PC-9 (cell line): ENCODE measurements at places on chromosomes 3 and 15.

DNA sequence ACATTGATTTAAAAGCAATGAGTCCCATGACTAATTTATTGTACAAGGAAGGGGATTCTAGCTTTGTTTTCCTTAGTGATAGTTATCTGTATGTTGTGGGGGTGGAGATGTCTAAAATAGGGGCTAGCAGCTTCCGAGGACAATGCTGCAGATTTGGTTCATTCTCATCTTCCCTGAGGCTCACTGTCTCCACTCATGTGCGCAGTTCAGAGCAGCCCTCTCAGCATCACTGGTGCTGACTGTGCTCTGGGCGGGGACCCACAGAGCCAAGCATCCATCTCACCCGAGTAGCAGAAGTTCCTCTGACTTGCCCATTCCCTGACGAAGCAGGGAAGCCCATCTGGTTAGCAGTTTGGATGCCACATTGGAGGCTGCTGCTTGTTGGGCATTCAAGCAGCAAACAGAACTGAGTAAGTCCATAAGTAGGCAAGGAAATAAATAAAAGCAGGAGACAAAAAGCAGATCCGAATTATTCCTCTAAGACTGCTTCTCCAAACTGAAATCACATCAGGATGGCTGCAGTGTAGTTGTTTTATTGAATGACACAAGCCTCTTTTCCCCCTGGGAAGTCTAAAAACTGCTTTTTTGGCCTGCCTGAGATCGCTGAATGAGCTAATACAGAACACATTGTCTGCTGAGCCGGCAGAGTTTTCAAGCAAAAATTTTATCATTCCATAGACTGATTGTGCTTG lies 27.5 kb downstream of the RARB start:
- no peak for DNase-seq

DNA sequence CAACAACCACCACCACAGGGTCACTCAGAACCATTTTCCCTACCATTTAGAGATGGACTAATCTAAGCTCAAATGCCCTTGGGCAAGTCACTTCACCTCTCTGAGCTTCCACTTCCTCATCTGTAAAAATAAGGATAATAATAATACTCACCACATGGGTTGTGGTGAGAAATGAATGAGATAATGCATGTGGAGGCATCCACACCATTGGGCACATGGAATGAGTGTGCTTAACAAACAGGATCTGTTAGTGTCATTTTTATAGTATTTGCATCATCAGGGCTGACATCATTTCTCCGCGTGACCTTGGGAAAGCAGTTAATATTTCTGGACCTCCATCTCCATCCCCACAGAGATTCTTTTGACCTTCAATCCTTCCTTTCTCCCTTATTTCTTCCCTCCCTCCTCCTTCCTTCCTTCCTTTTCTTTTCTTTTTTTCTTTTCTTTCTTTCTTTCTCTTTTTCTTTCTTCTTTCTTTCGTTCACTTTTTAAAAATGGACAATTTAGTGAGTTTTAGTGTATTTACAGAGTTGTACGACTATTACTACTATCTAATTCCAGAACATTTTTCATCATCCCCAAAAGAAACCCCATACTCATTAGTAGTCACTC lies 7.7 kb upstream of the RFT1 start:
- DNase-seq: no peak

DNA sequence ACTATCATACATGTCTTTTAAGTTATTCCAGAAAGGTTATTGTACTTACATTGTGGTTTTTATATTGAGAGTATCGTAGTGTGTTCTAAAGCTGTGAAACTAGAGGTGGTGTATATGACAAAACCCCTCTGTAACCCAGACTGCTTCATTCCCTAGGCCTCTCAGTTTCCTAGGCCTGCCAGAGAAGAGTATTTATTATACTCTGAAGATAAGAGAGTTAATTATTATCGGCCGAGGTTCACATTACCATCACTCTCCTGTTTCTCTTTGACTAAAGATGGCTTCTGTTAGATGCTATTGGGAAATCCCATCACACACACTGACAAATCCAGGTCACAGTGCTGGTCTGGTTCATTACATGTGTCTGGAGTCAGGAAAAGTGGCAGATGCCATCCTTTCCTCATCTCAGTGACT lies 20.5 kb downstream of the EXOSC7 start:
- no peak for DNase-seq

- DNase-seq: no peak
These were observed 150.5 kb downstream of the MINAR1 start for GRCh38 chr15:79582650-79583049.

GRCh38 chr3:16665282-16665741 lies 60.1 kb upstream of the DAZL start:
- peak; percentile 34 for DNase-seq
